ENCODE measurements at places on chromosomes 11 and 22. TPM values are rescaled to one million over a fixed set of nuclear protein-coding genes. Genes with fewer than 3 reads are reported as not detected.
A peak's percentile ranks its signal among the peaks of the same experiment; 100 is the strongest.

DNA sequence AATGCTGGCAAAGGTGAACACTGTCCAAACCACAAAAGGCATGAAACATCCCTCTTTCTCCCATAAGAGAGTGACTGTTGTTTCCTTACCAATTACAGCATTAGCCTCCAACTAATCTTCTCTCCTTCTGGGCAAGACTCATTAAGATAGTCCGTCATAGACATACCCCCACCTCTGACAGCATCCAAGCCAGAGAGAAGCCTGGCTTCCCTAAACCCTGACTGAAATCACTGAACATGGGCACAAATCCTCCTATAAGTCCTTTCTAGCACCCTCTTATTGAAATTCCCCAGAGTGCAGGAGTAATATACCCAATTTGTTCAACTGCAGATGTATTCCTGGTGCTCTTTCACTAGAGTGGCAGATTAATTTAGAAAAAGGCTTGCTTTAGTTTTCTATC, 1.7 kb upstream of the RNASEH2C start:
- no peak for DNase-seq

- peak; percentile 82 for DNase-seq
These were observed 6.0 kb upstream of the PNPLA5 start for GRCh38 chr22:43897751-43898261.

DNA sequence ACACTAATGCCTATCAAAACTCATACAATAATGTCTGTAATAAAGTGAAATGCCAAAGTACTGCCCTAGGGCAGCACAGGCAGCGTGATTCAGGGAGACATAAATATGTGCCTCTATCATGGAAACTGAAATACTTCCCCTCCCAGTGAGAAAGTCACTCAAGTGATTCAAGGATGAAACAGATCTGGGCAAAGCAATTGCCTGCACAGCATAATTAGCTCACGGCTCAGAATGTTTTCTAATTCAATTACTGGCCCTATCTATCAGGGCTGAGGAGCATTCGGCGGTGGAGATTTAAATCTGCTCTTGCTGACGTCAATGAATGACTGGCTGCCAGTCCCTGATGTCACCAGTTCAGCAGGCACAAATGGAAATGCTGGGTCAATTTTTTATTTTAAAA, 27.7 kb upstream of the PPP2R1B start:
- DNase-seq, result no peak

DNA sequence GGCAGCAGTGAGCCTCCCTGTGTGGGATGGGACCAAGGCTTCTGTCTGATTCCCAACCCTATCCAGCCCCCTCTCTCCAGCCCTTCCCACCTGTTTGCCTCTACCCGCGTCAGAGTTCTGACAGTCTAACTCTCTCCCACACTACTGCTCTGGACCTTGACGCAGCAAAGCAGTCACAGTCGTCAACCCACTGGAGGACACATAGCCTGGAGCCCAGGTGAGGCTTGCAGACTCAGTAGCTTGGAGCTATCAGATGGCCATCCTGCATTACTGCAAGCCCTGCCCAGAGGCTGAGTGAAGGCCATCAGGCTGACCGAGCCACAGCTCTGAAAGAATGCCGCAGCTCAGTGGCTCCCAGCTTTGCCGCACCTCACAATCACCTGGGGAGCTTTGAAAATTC, 3.7 kb downstream of the OAF start:
- no peak for DNase-seq

GRCh38 chr11:74097686-74098237, 73.0 kb downstream of the C2CD3 start:
- no peak for DNase-seq

DNA sequence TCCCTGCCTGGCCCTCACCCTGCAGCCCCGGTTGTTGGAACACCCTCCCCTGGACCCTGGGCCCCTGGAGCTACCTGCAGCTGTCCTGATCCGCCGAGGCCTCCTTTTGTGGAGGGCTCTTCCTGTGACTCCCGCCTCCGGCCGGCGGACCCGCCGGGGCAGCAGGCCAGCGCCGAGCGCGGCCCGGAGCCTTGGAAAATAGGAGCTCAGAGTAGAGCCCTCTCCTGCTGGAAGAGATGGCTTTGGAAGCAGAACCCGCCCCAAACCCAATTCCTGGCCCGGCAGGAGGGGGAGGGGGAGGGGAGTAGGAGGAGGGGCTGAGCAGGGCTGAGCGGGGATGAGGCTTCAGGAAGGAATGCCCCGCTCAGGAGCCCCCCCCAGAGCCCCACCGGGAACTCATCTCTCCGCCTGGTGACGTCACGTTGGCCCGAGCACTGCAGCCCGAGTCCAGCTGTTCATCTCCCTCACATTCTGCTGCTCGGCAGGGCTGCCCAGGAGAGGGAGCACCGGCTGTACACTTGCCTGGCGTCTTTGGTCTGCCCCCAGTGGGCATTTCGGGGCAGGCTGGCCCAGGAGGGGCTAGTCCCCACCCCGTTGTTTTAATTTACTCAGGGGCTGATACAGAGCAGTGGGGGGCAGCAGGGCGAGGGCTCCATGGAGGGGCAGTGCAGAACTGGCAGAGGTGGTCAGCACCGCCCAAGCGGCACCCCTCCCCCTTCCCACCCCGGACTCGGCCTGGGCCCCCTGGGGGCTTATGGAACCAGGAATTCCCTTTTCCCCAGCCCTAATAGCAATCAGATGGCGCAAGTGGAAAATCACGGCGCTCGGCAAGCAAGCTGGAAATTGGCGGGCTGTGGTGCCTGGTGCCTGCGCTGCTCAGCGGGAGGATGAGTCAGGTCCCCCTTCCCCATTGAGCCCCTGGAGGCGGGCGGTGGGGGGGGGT, at the start of gene MRGPRF:
Gene MRGPRF (minus strand): TSS at position 238 of the 943 bp plus-strand sequence. CDS start 3,345 bp downstream, outside the sequence.
- peak; percentile 40 for DNase-seq

- no peak for DNase-seq
These were observed 78.8 kb downstream of the CABIN1 start for GRCh38 chr22:24089951-24090350.

DNA sequence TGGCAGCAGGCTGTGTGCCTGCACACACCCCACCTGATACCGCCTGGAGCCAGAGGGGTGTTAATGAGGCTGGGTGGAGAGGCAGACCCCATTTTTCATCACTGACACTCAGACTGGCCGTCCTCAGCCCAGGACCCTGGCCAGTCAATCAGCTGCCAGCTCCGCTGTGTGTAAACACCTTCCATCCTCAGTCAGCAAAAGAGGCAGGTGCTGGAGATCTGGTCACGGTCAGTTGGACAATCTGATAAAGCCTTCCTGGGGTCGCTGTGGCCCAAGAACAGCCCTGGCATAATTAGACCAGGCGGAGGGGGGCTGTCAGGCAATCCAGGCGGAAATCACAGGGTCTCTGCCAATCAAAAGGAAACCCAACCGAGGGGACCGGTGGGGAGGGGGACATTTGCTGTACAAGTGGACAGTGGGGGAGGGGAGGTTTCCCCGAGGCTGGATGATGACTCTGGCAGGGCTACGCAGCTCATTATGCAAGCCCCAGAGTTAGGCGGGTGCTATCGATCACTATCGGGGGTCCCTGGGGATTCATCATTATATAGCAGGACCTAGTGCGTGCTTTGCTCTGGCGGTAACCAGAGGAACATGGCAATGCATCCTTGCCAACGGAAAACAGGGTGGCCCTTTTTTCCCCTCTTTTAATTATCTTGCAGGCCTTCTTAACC, 72.9 kb downstream of the ABTB2 start:
- DNase-seq, result no peak

DNA sequence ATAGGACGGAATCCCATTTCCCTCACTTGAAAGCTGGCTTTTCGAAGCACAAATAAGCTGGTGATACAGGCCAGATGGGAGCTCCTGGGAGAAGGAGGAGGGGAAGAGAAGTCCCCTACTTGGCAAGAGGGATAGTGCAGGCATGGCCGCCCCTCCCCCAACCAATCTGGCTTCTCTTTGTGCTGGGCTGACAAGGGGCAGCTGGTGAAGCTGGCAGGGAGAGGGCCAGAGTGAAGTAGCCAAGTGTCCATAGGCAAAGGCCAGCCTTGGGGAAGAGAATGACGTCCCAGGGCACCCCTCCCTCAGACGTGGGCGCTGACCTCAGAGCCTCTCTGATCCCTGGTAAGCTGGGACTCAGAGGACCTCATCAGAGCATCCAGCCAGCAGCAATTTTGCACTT, 78.7 kb upstream of the GRAMD1B start:
- peak; percentile 26 for DNase-seq

DNA sequence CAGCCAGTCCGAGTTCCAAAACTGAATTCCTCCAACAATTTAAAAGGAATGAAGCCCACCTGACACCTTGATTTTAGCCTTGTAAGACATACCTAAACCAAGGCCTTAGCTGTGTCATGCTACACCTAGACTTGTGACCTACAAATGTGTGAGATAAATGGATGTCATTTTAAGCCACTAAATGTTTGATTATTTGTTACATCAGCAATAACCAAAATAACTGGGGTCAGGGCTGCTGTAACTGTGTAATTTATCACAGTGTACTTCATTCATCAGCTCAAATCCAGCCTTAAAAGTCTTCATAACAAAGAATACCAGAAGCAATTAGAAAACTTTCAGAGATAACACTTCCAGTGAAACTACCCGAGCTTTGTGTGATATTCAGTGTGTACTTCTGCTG, 673.0 kb upstream of the ANO3 start:
- no peak for DNase-seq

MMP11 gene
- 51.5 TPM for total RNA-seq

CLMP gene
- 32.0 TPM for total RNA-seq

LRRC10B gene
- total RNA-seq, result not detected

ART5 gene
- total RNA-seq, result 2.4 TPM

C11orf52 gene
- 1.7 TPM for total RNA-seq

MCHR1 gene
- total RNA-seq, result 0.94 TPM

CBLIF gene
- total RNA-seq, result not detected
